Stimulated activated CD4-positive, alpha-beta T cell treated with anti-CD3 and anti-CD28 coated beads, Interleukin-15, amount 100 ng/mL, for 1 hour (primary cell): ENCODE measurements at places on chromosomes 7 and 10.

DNA sequence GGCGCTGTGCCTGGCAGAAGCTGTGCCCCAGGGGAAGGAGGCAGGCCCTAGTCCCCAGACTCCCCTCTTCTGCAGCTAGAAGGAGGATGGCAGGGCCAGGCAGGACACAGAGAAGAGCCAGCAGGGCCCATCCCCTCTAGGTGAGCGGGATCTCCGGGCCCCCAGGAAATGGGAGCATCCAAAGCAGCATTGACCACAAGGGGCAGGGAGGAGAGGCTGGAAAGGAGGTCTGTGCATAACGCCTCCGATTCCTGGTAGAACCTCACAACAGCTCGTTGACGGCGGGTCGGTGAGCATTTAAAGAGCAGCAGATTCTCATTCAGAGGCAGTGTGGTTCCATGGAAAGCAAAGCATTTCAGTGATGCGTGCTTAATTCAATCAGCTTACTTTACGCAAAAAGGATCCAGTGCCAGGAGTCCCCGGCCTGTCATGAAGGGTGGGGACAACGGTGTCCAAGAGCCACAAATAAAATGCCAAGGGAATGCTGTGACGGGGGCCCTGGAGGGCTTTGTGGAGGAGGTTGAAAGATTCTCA, 41.0 kb downstream of the CLRN3 start:
- no peak for DNase-seq

GRCh38 chr10:126250527-126251310, 137.6 kb downstream of the ADAM12 start:
- no peak for DNase-seq

DNA sequence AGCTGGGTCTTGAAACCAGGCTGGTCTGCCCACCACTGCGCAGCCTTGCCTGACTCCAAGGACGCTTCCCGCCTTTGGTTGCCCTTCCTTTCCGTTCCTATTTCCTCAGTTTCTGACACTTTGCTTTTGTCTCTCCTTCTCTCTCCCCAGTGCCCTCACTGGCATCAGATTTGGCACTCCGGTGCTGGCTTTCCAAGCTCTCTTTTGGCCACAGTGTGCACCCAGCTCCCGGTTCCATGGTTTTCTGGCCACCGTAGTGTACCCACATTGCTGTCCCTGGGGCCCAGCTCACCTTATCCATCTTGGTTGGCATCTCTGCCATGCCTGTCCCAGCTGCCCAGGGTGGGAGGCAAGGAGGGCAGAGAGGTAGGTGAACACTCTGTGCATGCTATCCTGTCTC, 142.2 kb downstream of the PLXNA4 start:
- no peak for DNase-seq

GRCh38 chr7:107505997-107506673, 36.3 kb downstream of the GPR22 start:
- DNase-seq: no peak

DNA sequence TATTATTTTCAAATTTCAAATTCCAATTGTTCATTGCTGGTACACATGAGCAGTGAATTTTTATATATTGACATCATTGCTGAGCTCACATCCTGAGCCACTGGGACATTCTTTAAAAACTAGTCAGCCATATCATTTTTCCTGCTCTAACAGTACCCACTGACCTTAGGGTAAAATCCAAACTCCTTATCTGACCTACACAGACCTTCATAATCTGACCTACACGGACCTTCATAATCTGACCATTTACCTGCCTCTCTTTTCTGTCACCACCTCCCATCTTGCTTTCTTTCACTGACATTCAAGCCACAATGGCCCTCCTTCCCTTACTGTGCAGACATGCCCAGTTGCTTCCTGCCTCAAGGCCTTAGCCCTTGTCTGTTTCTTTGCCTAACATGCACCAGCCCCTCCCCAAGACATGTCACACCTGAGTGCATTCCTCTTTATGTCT, 16.1 kb upstream of the CUZD1 start:
- DNase-seq: no peak

- DNase-seq: no peak
Measured at GRCh38 chr7:26127411-26127810, 24.6 kb upstream of the NFE2L3 start.

DNA sequence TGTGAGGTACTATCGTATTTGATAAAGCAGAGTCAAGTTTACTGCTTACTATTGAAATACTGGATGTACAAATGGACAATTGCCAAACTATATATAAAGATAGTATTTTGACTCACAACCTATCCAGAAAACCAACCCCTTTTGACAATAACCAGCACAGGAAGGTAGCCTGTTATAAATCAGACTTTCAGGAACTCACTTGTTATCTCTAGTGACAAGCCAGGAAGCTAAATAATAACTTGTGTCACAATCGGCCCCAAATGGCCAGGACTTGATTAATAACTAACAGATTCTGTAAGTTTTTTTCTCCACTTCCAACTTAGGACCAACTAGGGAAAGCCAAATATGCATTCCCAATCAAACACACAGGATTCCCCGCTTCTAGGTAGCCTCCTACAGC, 38.8 kb upstream of the SLC35G1 start:
- DNase-seq: no peak

DNA sequence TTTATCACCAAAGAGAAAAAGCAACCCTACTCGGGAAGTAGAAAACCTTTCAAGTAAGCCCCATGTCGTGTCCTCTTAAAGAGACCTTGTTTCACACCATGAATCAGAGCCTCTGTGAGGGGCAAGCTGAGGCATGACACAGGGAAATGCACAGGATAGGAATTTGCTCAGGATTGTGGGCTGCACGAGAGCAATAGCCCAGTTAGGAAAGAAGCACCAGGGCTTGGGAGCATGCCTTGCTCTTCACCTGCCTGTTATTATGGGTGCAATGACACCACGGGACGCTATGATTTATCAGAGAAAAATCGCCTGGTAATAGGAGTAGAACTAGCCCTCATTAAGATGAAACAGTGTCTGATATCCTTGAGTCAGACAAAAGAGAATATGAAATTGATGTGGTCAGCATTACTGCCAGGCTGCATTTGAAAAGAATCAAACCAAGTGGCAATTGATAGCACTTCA, 562.9 kb upstream of the NRP1 start:
- no peak for DNase-seq

DNA sequence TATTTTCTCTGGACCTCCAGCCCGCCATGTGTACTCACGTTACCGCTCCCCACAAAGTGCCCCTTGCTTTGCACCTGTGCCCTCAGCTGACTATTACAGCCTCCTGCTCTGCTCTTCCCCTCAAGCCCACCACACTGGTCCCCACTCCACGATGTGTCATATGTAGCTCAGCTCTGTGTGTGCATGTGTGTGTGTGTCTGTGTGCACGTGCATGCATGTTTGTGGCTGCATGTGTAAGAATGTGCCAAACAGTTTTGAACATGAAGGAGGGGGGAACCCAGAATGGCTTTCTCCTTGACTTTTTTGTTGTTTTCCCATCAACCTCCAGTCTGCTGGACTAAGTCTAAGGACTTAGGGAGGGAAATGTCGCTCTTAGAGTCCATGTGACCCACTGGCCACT, 54.8 kb upstream of the BTRC start:
- no peak for DNase-seq

- no peak for DNase-seq
Measured at GRCh38 chr10:14151571-14151970, 179.2 kb downstream of the FRMD4A start.

- no peak for DNase-seq
Measured at GRCh38 chr10:75269605-75270004, 33.8 kb upstream of the COMTD1 start.

DNA sequence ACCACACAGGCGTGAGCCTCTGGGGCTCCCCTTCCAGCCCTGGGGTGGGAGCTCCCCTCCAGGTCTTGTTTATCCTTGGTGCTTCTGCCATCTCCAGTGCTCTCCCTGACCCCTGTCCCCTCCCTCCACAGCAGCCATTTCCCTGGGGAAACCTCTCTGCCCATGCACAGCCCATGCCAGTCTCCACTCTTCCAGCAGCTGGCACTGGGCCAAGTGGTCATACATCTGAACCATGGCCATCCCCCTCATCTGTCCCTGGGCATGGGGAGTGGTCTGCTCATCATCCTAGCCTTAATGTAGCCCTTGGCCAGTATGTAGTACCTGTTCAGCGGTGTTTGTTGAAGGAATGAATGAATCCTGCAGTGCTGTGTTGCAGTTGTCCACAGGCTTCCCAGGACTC, 172.4 kb upstream of the ZNF32 start:
- no peak for DNase-seq

- DNase-seq: no peak
Measured at GRCh38 chr7:121887634-121888033, 14.7 kb downstream of the PTPRZ1 start.

GRCh38 chr10:988667-989545, 672 bp downstream of the GTPBP4 start:
- no peak for DNase-seq

- DNase-seq: no peak
Measured at GRCh38 chr10:51117053-51117660, 42.9 kb downstream of the PRKG1 start.

GRCh38 chr10:117545141-117546019, 2.8 kb downstream of the EMX2 start:
- no peak for DNase-seq

GRCh38 chr7:35988818-35989217, 164.2 kb upstream of the EEPD1 start:
- no peak for DNase-seq

DNA sequence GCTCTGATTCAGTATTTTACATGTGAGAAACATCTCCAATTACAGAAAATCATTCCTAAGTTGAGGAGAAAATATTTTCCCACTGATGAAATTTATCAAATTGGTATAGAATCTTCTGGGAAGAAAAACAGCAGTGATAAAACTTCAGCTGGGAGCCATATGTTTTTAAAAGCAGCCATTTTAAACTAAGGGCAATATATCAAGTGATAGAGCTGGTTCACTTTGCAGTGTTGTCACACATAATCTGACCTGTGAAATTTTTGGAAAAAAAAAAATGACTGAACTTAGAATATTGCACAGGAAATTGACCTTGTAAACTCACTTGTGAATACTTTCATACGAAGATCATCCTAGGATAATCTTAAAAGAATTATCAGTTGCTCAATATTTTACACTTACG, 10.5 kb upstream of the EZH2 start:
- DNase-seq: no peak

DNA sequence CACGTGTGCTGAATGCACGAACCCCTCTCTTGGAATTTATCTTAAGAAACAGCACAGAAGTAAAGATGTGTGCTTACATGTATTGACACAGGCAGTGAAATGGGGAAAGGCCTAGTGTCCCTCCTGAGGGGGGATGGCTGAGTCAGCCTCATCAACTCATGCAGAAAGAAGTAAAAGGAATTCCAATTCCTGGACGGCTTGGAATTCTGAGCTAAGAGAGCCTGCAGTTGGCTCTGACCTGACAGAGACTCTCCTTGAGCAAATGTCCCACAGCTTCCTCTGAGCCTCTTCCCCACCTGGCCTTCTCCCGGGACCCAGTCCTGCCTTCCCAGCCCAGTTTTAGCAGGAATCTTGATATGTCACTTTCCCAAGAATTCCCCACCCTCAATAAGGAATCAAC, 542.4 kb upstream of the ADARB2 start:
- no peak for DNase-seq

DNA sequence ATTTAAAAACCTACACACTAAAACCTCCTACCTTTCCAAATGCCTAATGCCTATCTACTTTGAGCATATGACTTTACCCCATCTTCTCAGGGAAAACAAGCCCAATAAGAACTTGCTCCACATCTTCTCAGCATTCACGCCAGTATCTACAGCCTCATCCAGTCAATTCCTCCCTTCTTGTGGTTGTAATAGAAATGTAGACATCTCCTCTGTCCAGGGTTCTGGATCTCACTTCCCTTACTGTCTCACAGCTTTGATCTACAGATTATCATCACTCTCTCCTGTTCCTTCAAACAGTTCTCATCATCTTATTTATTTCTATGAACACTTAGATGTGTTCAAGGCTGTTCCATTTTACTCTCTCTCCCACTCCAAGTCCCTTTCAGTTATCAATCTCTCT, 70.4 kb upstream of the NOBOX start:
- no peak for DNase-seq

GRCh38 chr10:116554628-116555027, 8.9 kb downstream of the PNLIP start:
- DNase-seq: no peak

DNA sequence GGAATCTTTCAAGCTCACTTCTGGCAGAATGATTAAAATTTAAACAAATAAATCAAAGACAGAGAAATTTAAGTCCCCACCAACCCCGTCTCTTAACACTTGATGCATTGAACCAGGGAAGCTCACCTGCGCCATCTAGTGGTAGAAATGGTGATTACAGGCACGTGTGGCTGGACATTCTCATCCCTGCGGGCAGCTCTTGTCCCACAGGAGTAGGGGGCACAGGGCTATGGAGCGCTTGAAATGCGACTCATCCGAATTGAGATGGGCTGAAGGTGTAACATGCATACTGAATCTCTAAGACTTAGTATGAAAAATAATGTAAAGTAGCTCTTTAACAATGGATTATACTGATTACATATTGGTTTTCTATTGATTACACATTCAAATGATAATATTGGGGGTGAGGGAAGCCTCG, 24.8 kb upstream of the SLIT1 start:
- DNase-seq: peak; percentile 49

DNA sequence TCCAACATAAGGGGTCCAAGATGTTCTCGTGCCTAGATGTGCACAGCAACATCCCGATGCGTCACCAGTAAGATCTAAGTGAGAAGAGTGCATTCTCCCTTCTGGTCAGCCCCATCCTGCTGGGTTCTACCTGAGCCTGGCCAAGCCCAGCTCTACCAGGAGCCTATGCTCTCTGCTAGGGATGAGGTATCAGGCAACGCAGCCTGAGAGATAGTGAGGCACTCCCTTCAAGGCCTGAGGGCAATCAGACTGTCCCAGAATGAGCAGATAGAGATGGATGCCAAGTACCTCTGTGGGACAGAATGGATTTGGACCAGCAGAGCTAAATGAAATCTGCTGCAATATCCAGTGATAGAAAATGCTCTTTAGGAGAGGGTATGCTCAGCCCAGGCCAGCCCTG, 26.7 kb downstream of the DDC start:
- no peak for DNase-seq

DNA sequence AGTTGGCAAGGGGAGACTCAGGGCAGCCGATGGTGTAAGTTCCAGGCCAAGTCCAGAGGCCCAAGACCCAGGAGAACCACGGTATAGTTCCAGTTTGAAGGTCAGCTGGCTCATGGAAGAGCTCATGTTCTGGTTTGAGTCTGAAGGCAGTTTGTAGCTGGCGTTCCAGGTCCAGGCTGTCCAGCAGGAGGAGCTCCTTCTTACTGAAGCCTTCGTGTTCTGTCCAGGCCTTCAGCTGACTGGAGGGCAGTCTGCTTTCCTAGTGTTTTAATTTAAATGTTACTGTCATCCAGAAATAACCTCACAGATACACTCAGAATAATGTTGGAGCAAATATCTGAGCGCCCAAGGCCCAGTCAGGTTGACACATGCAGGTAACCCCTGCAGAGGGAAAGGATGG, 4.2 kb downstream of the SUN1 start:
- DNase-seq: no peak

- DNase-seq: no peak
Measured at GRCh38 chr7:104956753-104957450, 57.1 kb upstream of the KMT2E start.

DNA sequence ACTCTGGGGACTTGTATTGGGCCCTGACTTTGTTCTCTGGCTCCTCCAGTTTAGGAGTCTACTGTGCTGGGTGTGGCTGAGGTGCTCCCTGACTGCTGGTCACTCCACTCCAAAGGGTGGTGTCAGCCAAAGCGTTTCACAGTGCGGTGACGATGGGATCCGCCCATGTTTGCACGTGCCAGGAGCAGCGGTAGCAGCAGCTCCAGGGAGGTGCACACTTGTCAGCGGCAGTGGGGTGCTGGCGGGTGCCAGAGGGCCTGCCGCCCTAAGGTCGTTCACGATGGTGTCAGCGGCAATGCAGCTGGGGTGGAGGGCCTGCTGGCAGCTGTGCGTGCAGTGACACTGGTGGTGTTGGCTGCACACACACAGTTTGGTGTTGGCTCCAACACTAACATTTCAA, 268.5 kb upstream of the AKR1E2 start:
- DNase-seq: no peak
